Ascending aorta (tissue), 2 donors: ENCODE measurements at places on chromosomes 1 and 21.
A peak's percentile ranks its signal among the peaks of the same experiment; 100 is the strongest.

DNA sequence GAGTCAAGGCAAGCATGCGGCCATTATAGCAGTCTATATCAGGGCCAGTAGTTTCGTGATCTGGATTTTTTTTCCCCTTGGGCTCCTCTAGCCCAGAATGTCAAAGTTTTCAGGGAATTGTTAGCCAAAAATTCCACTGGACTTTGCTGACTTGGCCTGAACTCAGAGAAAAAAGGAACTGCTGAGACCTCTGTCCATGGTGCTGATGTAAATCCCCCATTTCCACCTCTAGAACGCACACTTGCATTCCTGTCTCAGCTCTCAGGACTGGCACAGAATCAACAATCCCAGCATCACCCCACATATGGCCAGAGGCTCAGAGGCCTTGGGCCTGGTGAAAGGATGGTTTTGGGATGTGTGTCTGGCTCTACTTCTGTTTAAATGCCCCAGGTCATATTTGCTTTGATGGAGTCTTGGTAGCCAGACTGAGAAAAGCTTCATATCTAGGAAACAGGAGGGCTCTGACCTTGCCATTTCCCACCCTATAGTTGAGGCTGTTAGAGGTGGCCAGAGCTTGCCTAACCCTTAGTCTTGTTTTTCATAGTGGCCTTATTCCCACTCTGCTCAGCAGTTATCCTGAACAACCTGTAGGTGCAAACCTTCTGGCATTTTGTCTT lies 16.9 kb upstream of the EFCAB14 start:
- H3K4me3 ChIP-seq: no peak overlapping the region
- H3K27me3 ChIP-seq: no peaks in the 10 kb centered on the region
- no peak overlapping the region for H3K27ac ChIP-seq
- no peak for DNase-seq
- H3K4me1 ChIP-seq: no peaks in the 10 kb centered on the region

- H3K4me3 ChIP-seq: peak overlapping the region; percentile 54
- H3K4me1 ChIP-seq: peaks cover 65% of the 10 kb centered on the region
- DNase-seq: no peak
These were observed 15.9 kb upstream of the SKI start for GRCh38 chr1:2212274-2212531.

- H3K4me1 ChIP-seq: no peaks in the 10 kb centered on the region
- no peak for DNase-seq
- H3K4me3 ChIP-seq: no peak overlapping the region
- H3K27ac ChIP-seq: no peak overlapping the region
- H3K27me3 ChIP-seq: no peaks in the 10 kb centered on the region
These were observed 71.4 kb upstream of the COG2 start for GRCh38 chr1:230570724-230571360.

GRCh38 chr1:57553666-57554065 lies 129.8 kb upstream of the DAB1 start:
- H3K27ac ChIP-seq: no peak overlapping the region
- no peak overlapping the region for H3K4me3 ChIP-seq
- no peaks in the 10 kb centered on the region for H3K36me3 ChIP-seq
- no peak for DNase-seq

DNA sequence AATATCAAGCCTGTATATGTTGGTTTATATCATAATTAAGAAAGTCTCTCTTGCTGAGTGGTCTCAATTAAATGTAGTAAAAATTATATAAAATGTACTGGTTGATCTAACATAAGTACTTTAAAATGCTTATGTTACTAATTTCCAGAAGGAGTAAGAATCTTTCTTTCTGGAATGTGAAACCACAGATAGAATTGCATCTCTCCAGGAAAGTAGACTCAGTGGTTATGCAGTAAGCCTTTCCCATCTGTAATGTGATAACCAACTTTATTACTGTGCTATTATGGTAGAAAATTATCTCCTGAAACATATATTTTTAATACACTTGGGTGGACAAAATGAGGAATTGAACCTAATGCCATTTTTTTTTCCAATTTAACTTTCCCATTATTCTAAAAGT lies 8.9 kb upstream of the RALGPS2 start:
- no peaks in the 10 kb centered on the region for H3K27me3 ChIP-seq
- no peak overlapping the region for H3K4me3 ChIP-seq
- H3K4me1 ChIP-seq: no peaks in the 10 kb centered on the region
- DNase-seq: no peak
- H3K36me3 ChIP-seq: no peaks in the 10 kb centered on the region

- H3K36me3 ChIP-seq: no peaks in the 10 kb centered on the region
- no peak overlapping the region for H3K27ac ChIP-seq
- no peak for DNase-seq
- no peak overlapping the region for H3K4me3 ChIP-seq
- H3K4me1 ChIP-seq: no peaks in the 10 kb centered on the region
- H3K27me3 ChIP-seq: no peaks in the 10 kb centered on the region
These were observed 496.1 kb downstream of the PTPRU start for GRCh38 chr1:29732453-29732852.

GRCh38 chr1:218374401-218375353 lies 29.5 kb downstream of the TGFB2 start:
- no peak overlapping the region for H3K4me3 ChIP-seq
- no peak for DNase-seq
- H3K36me3 ChIP-seq: no peaks in the 10 kb centered on the region
- peak overlapping the region; percentile 53 for H3K27ac ChIP-seq
- H3K27me3 ChIP-seq: no peaks in the 10 kb centered on the region
- peaks cover 6% of the 10 kb centered on the region for H3K4me1 ChIP-seq

DNA sequence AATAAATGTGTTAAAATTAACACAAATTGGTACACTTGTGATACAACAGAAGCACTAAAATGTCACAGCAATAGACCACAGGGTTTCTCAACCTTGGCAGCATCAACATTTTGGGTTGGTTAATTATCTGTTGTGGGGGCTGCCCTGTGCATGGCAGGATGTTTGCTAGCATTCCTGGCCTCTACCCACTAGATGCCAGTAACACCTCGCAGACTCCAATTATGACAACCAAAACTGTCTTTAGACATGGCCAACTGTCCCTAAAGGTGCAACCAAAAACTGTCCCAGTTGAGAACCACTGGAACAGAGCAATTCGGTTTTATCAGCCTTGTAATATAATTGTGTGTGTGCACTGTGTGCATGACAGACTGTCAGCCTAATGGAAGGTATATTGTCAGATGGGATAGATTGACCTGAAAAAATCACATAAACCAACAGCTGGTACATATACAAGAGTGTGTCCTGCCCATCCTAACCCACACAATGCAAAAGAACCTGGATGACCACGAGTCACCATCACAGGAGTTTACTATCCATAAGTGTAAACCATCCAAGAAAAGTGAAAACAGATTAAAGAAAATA lies 13.5 kb upstream of the ERG start:
- H3K27me3 ChIP-seq: no peaks in the 10 kb centered on the region
- H3K27ac ChIP-seq: no peak overlapping the region
- no peaks in the 10 kb centered on the region for H3K36me3 ChIP-seq

DNA sequence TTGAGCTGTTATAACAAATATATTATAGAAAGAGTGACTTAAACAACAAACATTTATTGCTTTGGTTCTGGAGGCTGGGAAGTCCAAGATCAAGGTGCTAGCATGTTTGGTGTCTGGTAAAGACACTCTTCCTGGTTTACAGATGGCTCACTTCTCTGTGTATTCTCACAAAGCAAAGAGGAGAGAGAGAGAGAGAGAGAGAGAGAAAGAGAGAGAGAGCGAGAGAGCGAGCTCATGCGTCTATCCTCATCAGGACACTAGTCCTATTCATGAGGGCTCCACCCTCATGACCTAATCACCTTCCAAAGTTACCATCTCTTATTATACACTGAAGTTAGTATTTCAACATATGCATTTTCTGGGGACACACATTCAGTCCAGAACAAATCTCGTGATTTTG lies 32.7 kb upstream of the PCP4 start:
- H3K36me3 ChIP-seq: no peaks in the 10 kb centered on the region
- H3K4me1 ChIP-seq: no peaks in the 10 kb centered on the region
- no peak overlapping the region for H3K4me3 ChIP-seq
- H3K27ac ChIP-seq: no peak overlapping the region
- H3K27me3 ChIP-seq: no peaks in the 10 kb centered on the region

DNA sequence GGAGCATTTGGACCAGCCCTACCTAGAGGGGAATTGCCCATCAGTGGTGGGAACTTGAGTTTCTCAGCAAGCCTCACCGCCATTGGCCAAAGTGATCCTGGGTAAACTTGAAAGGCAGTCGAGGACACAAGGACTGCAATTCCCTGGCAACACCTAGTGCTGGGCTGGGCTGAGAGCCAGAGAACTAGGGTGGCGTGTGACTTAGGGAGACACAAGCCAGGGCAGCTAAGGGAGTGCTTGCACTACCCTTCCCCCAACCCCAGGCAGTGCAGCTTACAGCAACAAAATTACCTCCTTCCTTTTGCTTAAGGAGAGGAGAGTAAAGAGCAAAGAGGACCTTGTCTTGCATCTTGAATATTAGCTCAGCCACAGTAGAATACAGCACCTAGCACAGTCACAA lies 176.9 kb upstream of the PRMT6 start:
- no peaks in the 10 kb centered on the region for H3K4me1 ChIP-seq
- no peaks in the 10 kb centered on the region for H3K27me3 ChIP-seq
- no peak overlapping the region for H3K27ac ChIP-seq
- no peak for DNase-seq
- H3K36me3 ChIP-seq: no peaks in the 10 kb centered on the region
- H3K4me3 ChIP-seq: no peak overlapping the region

- no peak for DNase-seq
- no peak overlapping the region for H3K4me3 ChIP-seq
- H3K27ac ChIP-seq: no peak overlapping the region
These were observed 108.4 kb upstream of the DMRTA2 start for GRCh38 chr1:50531601-50532000.

DNA sequence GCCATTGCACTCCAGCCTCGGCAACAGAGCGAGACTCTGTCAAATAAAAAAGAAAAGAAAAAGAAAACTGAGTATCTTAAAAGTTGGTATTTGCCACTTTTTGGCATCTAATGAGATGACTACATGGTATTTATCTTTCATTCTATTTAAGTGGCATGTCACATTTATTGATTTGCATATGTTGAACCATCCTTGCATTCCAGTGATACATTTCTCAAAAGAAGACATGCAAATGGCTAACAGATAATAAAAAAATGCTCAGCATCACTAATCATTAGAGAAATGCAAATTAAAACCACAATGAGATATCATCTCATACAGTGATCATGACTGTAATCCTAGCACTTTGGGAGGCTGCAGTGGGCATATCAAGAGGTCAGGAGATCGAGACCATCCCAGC lies 28.1 kb downstream of the SFPQ start:
- H3K4me3 ChIP-seq: no peak overlapping the region
- no peak overlapping the region for H3K27ac ChIP-seq
- DNase-seq: no peak
- H3K4me1 ChIP-seq: no peaks in the 10 kb centered on the region
- H3K36me3 ChIP-seq: no peaks in the 10 kb centered on the region

GRCh38 chr1:185467122-185467521 lies 150.1 kb upstream of the IVNS1ABP start:
- no peak overlapping the region for H3K4me3 ChIP-seq
- no peaks in the 10 kb centered on the region for H3K36me3 ChIP-seq

- H3K27me3 ChIP-seq: no peaks in the 10 kb centered on the region
- H3K27ac ChIP-seq: no peak overlapping the region
- no peak for DNase-seq
These were observed 64.6 kb upstream of the FMN2 start for GRCh38 chr1:240027059-240027462.

- DNase-seq: no peak
- H3K4me3 ChIP-seq: no peak overlapping the region
- H3K27me3 ChIP-seq: no peaks in the 10 kb centered on the region
- H3K36me3 ChIP-seq: no peaks in the 10 kb centered on the region
These were observed 249.5 kb upstream of the POU3F1 start for GRCh38 chr1:38296047-38296446.

GRCh38 chr1:52008071-52008809 lies 17.7 kb upstream of the RAB3B start:
- H3K36me3 ChIP-seq: no peaks in the 10 kb centered on the region
- no peaks in the 10 kb centered on the region for H3K4me1 ChIP-seq
- H3K27ac ChIP-seq: no peak overlapping the region
- DNase-seq: no peak
- H3K4me3 ChIP-seq: no peak overlapping the region
- H3K27me3 ChIP-seq: no peaks in the 10 kb centered on the region

DNA sequence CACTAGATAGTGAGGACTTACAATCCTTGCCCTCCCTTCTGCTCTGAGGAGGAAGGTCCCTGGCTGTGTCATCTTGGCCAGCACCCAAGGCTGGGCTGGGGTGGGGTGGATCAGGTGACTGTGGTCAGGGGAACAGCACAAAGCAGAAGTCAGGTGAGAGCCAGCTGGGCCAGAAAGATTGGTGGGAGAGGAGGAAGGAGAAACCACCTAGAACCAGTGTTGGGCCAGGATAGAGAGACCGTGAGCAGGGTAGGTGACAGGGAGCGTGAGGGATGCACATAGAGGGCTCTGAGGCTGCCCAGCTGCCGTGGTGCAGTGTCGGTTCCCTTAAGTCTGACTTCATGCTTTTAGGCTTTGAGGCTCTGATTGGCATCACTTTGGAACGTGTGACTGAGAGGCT lies 22.7 kb downstream of the NCF2 start:
- no peaks in the 10 kb centered on the region for H3K36me3 ChIP-seq
- H3K27ac ChIP-seq: no peak overlapping the region
- no peaks in the 10 kb centered on the region for H3K4me1 ChIP-seq
- H3K27me3 ChIP-seq: no peaks in the 10 kb centered on the region

DNA sequence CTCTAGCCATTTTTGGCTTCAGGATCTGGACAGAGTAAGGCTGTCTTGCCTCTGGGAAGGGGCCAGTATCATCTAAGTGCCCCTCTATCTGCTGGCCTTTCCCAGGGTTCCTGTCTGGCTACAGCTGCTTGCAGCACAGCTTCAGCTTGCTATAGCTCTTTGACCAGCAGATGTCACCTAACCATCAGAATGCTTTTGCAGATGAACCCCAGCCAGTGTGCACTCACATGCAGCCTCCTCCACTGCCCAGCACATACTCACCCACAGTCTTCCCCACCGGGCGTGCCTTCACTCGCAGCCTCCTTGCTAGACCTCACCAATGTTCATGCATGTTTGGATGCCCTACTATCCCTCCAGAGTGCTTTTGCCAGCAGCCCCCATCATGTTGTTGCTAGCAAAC lies 769.0 kb downstream of the BRINP3 start:
- H3K27me3 ChIP-seq: no peaks in the 10 kb centered on the region
- DNase-seq: no peak
- no peaks in the 10 kb centered on the region for H3K4me1 ChIP-seq
- no peak overlapping the region for H3K4me3 ChIP-seq
- no peaks in the 10 kb centered on the region for H3K36me3 ChIP-seq
- H3K27ac ChIP-seq: no peak overlapping the region

DNA sequence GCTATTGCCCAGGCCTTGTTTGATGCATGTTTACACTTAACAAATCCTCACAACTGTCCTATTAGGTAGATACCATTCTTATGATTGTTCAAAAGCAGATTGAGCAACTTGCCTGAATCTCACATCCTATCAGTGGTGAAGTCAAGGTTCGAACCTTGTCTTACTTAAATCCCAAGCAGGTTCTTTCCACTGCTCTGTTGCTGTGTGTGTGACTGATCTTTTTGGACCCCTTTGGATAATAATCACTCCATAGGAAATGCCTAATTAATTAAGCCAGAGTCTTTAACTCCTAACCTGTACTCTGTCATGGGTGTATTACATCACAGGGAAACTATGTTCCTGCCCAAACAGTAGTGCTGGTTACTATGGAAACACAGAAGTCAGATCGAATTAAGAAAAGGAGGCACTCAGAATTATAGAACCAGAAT lies 84.2 kb downstream of the SPATA46 start:
- H3K4me1 ChIP-seq: no peaks in the 10 kb centered on the region
- no peak overlapping the region for H3K4me3 ChIP-seq
- no peak overlapping the region for H3K27ac ChIP-seq
- no peak for DNase-seq
- no peaks in the 10 kb centered on the region for H3K36me3 ChIP-seq

GRCh38 chr1:38685388-38685787 lies 174.2 kb downstream of the RRAGC start:
- no peak for DNase-seq
- no peak overlapping the region for H3K27ac ChIP-seq
- no peaks in the 10 kb centered on the region for H3K27me3 ChIP-seq
- no peaks in the 10 kb centered on the region for H3K4me1 ChIP-seq
